Progenitor cell of endocrine pancreas (in vitro differentiated cells): ENCODE measurements at places on chromosomes 6 and 20.

GRCh38 chr6:130676773-130677144 lies 150.4 kb upstream of the SMLR1 start:
- no peak for DNase-seq

DNA sequence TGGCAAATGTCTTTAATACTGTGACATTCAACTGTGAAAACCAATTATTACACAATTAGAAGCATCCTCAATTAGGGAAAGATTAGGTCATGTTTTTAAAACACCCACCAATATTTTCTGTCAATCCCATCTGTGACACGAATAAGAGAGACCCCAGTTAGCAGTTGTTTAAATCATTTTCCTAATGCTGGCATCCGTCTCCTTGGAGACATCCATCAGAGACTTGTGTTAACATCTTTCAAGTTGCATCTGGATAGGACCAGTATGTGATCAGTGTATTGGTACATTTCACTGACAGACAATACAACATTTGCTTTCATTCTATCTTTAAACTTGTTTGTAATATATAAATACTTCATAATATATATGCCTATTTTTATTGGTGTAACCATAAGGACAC lies 420.7 kb upstream of the RNF217 start:
- no peak for DNase-seq

- DNase-seq = no peak
Measured at GRCh38 chr20:51026269-51026668, 3.4 kb upstream of the KCNG1 start.

DNA sequence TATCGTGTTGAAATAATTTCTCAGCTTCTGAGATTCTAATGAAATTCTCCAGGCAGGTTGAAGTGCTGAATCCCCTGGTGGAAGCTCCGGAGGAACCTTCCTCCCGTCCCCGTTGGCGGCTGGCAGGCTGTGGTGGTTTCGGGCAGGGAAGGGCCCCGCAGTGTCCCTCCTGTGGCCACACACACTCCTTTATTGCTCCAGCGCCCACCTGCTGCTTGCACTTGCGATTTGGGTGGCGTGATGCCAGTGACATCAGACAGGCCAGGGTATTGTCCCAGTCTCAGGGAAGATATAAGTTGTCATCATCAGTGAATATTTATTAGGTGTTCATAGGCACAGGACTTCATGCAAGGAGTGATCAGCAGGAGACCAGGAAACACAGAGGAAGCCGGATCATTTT lies 530.4 kb downstream of the QKI start:
- no peak for DNase-seq

DNA sequence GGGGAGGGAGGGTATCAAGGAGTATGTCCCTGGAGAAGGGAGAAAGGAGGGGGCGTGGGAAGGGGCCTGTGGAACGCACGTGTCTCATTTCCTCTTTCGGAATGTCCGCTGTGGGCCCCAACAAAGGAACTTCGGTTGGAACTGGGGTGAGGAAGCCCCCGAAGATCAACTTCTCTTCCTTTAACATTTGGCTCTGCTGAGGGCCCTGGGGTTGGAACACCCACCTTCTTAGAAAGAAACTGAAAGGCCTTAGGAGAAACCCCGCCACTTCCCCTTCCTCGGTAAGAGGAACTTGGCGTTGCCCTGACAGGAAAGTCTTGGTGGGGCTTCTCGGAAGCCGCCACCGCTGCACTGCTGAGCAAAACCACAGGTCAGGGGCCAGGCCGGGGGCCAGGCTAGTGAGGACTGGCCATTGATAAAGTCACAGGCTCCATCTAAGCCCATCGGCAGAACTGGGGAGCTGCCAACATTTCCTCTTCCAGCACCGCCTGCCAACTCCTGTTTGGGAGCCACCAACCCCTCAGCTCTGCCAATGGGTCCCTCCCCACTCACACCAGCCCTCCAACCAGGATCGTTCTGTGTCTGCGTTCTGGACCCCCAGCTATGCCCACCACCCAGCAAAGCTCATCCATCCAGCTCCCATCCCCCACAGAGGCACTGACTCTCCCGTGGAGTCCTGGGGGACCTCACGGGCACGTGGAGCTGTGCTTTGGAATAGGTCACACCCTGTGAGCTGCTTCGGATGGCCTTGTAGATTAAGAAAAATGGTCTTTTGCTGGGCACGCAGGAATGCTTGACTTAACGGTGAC lies 44.8 kb downstream of the FGD2 start:
- DNase-seq = no peak

DNA sequence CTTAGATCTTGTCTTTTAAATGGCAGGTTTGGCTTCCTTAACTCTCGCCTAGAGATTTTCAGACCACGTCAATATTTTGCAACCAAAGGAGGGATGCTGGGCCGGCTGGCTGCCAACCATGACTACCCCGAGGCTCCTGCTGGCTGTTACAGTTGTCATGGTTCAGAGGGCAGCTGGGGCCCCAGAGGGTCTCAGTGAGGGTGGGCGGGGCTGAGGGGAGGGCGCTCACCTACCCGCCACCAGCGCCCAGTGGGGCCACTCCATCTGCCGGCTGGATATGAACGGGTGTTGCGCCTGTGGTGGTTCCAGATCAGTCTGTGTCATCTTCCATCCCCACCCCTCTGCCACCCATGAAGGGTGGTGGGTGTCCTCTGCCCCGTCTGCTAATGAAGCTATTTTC lies 12.3 kb downstream of the GPR31 start:
- DNase-seq = no peak

DNA sequence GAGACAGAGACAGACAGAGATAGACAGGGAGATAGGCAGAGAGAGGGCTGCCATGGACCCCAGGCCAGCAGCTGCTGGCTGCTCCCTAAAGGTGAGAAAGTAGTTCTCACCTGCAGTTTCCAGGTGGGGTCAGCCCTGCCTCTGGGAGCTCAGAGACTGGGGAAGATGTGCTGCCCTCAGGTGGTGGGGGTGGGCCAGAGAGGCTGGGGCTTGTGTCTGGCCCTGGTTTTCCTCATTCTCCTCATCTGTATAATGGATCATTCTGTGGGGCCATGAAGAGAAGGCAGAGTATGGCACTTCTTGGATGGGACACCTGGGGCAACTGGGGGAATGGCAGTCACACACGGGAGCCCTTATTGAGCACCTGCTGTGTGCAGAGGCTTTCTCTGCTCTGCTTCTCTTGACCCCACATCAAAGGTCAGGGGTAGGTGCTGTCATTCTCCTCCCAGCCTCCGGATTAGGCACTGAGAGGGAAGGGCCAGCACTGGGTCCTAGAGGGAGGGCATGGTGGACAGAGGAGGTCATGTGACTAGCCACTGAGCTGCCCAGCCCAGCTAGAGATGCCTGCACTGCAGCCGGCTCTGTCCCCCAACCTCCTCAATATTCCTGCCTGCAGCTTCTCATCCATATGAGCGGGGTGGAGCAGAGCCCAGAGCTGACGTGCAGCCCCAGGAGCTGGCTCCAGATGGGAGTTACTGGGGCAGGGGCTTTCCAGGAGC lies 4.1 kb downstream of the ANGPT4 start:
- no peak for DNase-seq

DNA sequence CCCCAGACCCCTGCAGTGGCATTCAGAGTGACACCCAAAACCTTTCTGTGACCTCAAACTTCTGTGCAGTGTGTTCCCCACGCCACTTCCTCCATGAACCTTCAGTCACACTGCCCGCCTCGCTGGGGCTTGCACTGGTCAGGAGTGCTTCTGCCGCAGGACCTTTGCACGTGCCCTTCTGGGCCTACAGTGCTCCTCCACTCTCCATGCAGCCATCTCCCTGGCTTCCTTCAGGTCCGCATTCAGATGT lies 27.1 kb downstream of the SYNJ2 start:
- DNase-seq = no peak

- DNase-seq = no peak
Measured at GRCh38 chr20:19709635-19710335, 48.3 kb upstream of the RIN2 start.

DNA sequence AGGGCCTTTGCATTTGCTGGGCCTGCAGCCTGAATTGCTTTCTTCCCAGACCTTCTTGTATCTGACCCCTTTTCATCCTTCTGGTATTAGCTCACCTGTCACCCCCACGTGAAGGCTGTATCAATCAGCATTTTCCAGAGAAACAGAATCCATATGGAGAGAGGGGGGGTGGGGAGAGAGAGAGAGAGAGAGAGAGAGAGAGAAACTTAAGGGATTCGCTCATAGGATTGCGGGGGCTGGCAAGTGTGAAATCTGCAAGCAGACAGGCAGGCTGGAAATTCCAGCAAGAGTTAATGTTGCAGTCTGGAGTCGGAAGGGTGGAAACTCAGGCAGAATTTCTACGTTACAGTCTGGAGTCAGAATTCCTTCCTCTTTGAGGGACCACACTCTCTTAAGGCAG lies 410.7 kb upstream of the SULF2 start:
- DNase-seq = no peak

DNA sequence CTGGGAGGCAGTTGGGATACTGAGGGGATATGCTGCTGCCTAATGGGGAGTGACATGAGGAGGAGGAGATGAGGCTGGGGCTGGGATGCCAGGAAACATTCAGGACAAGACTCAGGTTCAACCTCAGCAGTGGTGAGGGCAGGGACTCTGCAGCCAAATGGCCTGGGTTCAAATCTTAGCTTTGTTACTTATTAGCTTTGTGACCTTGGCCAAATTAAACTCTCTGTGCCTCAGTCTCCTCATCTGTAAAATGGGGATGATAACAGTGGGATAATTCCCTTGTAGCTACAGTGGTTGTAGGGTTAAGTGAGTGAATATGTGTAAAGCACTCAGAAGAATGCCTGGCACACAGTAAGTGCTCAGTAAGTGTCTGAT lies 1.9 kb downstream of the PI16 start:
- DNase-seq = no peak

GRCh38 chr20:57609086-57609841 lies 11.0 kb downstream of the ZBP1 start:
- DNase-seq = no peak

DNA sequence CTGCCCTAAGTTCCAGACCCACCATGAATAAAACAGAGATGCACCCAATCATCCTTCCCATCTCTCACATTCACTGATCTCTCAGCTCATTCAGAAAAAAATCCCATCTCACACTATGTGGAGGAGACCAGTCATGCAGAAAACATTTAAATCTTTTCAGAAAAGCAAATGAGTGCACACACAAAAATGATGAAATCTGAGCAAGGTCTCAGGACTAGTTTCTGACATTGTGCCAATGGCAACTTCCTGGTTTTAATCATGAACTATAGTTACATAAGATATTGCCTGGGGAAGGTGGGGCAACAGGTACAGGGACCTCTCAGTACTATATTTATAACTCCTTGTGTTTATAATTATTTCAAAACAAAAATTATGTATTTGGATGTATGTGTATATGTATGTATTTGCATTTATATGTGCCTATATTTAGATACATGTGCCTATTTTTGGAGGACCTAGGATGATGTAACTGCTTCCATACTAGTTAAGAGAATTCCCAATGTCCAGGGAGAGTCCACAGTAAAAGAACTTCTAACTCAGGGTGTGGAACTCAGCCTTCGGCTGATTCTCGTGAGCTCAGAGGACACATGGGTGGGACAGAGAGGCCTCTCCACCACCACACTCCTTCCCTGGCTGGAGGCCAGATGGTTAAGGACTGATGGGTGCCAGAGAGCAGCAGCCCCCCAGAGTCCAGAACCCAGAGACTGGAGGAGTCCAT lies 71.7 kb upstream of the MAP3K4 start:
- DNase-seq = no peak

DNA sequence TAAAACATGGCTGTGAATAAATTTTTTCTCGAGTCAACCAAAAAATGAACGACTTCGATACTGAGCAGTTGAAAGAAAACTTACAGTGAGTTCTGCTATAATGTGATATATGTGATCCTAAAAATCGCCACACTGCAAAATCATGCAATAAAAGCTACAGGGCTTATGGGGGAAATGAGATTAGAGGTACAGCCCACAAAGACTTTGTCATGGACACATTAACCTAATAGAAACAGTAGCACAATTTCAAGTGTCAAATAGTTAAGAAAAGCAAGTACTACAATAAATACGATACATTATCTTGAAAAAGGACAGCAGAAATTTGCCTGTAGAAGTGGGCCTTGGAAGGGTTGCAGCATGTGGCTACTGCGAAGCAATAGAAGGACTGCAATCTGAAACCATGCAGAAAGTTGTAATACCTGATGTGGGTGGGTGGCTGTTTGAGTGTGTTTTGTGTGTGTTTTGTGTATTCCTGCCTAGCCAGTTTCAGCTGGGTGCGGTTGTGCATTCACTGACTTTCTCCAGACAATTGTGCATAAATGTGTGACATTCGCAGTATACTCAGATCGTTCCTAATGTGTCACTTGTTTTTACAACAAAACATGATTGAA lies 79.1 kb downstream of the RPP40 start:
- DNase-seq = no peak

DNA sequence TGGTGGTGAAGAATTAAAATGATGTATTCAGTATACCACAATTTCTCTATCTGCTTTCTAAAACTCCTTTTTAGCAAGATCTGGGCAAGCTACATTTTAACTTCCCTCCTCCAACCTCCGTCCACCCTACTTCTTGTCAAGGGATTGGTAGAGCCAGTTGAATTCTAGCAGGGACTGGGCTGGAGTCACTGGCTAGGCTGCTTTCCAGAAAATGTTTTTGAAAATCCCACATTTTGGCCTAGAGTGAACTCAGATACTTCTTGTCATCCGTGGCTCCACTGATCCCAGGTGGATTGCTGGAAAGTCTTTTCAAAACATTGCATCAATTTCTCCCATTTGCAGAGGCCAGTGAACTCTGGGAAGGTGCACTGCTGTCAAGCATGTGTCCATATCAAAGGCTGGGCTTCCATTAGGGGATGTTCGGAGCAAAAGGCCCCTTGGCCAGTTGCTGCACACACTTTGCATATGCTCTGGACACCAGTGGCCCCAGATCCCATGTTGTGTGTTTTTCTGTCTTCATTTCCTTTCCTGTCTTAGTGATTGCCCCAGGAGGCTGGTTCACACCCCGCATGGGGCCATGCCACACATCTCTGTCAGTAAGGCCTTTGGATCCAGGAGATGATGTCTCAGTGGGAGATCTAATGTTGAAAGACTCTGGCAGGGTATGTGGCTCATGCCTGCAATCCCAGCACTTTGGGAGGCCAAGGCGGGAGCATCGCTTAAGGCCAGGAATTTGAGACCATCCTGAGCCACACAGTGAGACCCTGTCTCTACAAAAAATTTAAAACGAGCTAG lies 11.3 kb upstream of the KCNK16 start:
- no peak for DNase-seq

DNA sequence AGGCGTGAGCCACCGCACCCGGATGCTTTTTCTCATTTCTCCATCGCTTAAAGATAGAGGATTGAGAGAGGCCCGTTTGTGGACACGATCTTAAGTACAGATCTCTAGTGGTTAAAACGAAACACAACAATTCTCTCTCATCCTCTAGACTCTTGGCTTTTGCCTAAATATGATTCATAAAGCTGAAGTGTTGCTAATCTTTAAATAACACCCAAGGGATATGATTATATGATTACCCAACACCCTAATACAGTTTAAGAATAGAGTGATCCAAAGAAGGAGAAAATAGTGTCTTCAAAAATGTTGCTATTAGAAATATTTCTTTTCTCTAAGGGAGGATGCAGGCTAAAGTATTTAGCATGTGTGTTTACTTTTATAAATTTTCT lies 50.4 kb downstream of the MTHFD1L start:
- DNase-seq = no peak

DNA sequence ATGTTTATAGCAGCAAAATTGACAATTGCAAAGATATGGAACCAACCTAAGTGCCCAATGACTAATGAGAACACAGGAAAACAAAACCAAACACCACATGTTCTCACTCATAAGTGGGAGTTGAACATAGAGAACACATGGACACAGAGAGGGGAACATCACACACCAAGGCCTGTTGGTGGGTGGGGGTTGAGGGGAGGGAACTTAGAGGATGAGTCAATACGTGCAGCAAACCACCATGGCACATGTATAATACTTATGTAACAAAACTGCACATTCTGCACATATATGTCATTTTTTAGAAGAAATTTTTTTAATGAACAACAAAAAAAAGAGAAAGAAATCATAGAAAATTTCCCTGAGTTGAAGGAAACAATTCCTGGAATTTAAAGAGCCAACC lies 3.9 kb downstream of the EPM2A start:
- no peak for DNase-seq
